ENCODE measurements at places on chromosomes 6 and 20.
A peak's percentile ranks its signal among the peaks of the same experiment; 100 is the strongest.

- H3K27me3 ChIP-seq = no peaks in the 10 kb centered on the region
- no peaks in the 10 kb centered on the region for H3K36me3 ChIP-seq
- DNase-seq = no peak
- peaks cover 3% of the 10 kb centered on the region for H3K4me1 ChIP-seq
Measured at GRCh38 chr20:6664574-6664973, 102.9 kb upstream of the BMP2 start.

DNA sequence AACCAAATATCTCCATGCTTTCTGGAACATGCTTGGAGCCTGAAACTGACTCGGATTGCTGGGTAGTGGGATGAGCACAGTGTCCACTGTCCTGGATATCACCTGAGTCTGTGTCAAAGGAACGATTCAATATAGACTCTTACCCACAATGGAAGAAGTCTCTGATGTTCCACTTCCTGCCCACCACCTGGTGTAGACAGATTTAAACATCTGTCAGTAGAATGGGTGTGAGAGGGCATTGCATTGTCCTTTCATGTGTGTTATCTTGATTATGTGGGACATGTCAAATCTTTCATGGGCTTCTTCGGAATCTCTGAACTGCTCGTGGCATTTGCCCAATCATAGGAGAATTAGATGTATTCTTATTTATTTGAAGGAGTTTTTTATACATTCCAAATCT lies 20.8 kb downstream of the ULBP3 start:
- H3K36me3 ChIP-seq = no peaks in the 10 kb centered on the region
- no peak for DNase-seq
- H3K27ac ChIP-seq = no peak overlapping the region
- H3K27me3 ChIP-seq = peaks cover 9% of the 10 kb centered on the region
- H3K4me3 ChIP-seq = no peak overlapping the region
- H3K4me1 ChIP-seq = no peaks in the 10 kb centered on the region

GRCh38 chr6:87656857-87657256 lies 45.2 kb downstream of the AKIRIN2 start:
- no peaks in the 10 kb centered on the region for H3K36me3 ChIP-seq
- peak; percentile 35 for DNase-seq
- H3K4me3 ChIP-seq = no peak overlapping the region
- H3K4me1 ChIP-seq = peaks cover 27% of the 10 kb centered on the region

DNA sequence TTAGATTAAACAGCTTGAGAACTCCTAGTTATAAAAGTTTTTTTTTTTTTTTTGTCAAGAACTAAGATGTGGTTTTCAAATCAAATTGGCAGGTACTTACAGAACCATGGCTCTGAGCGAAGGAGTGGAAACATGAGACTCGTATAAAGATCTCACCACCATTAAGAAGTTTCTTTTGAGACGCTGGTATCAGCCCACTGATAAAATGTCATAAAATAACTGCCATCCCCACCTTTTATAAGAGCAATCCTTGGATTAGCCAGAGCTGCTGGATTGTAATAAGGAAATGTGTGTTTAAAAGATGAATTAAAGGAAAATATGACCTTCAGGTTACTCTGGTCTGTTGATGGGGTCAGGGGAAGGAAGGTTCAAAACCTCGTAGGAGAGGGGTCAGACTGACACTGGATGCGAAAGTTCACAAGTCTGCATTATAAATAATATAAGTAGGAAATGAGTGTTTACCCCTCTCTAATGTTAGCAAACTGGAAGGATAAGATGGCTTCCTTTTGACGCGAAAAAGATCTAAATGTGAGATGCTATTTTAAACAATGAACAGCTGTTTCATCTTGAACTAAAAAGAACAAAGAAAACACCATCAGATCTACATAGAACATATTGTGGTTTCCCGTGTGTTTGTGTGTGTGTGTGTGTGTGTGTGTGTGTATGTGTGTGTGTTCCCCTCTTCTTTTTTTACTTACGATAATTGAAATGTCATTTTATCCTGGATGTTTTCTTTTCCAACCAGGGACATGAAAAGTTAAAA lies 386.8 kb upstream of the JAG1 start:
- no peak overlapping the region for H3K27ac ChIP-seq
- no peaks in the 10 kb centered on the region for H3K27me3 ChIP-seq
- H3K4me1 ChIP-seq = no peaks in the 10 kb centered on the region
- H3K36me3 ChIP-seq = no peaks in the 10 kb centered on the region
- no peak overlapping the region for H3K4me3 ChIP-seq

DNA sequence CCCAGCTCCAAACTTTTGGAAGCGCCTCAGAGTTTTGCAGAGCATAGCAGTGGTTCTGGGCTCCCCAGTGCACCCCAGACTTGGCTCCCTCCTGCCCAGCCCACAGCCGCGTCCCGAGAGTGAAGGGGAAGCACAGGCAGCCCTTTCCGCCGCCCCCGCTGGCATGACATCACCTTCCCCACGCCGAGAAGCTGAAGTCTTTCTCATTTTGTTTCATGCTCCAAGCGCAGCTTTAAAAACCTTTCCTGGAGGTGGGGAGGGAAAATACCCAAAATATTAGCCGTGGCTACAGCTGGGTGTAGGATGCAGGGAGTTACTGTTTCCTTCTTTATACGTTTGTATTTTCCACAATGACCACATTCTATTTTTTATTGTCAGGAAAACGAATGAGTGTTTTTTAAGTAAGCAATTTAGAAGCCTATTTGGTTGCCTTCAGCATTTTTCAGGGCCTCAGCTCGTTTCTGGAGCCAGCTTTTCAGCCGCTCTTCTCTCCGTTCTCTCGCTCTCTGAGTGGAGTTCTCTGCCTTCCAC lies 72.9 kb downstream of the SNX5 start:
- H3K27ac ChIP-seq = peak overlapping the region; percentile 79
- H3K27me3 ChIP-seq = no peaks in the 10 kb centered on the region
- H3K4me3 ChIP-seq = peak overlapping the region; percentile 29
- peaks cover 33% of the 10 kb centered on the region for H3K4me1 ChIP-seq
- no peaks in the 10 kb centered on the region for H3K36me3 ChIP-seq
- DNase-seq = no peak

DNA sequence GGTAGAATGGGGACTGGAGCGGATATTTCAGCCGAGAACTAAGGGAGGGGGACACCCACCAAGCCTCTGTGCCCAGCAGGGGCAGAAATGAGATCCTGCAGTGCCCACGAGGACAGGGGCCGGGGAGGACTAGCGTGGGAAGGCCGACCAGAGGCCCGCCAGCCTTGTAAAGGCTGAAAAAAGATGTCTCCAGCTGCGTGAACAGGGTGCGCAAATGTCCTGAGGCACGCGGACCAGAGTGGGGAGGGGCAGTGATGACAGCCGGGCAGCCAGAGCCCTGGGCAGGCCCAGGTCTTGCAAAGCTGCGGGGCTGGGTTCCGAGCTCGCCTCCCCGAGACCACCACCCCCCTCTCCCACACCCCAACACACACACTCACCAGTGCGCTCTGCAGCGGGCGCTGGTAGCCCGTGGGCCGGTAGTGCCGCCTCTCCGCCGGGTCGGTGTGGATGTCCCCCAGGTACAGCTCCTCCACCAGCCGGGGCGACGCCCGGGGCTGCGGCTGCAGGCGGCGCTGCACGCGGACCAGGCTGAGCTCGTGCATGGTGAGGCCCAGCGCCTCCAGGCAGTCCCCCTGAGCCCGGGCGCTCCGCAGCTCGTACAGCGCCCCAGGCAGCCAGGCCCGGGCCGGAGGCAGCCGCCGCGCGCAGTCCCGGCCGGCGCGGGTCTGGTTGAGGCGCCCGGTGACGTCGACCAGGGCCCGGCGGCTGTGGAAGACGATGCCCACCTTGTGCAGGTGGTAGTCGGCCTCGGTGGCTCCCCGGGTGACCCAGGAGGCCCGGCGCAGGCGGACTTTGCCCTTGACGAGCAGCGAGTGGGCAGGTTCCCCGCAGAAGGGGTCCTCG lies 48.2 kb downstream of the APCDD1L start:
- no peak overlapping the region for H3K27ac ChIP-seq
- no peaks in the 10 kb centered on the region for H3K36me3 ChIP-seq
- no peaks in the 10 kb centered on the region for H3K27me3 ChIP-seq
- DNase-seq = no peak
- peaks cover 9% of the 10 kb centered on the region for H3K4me1 ChIP-seq
- no peak overlapping the region for H3K4me3 ChIP-seq

DNA sequence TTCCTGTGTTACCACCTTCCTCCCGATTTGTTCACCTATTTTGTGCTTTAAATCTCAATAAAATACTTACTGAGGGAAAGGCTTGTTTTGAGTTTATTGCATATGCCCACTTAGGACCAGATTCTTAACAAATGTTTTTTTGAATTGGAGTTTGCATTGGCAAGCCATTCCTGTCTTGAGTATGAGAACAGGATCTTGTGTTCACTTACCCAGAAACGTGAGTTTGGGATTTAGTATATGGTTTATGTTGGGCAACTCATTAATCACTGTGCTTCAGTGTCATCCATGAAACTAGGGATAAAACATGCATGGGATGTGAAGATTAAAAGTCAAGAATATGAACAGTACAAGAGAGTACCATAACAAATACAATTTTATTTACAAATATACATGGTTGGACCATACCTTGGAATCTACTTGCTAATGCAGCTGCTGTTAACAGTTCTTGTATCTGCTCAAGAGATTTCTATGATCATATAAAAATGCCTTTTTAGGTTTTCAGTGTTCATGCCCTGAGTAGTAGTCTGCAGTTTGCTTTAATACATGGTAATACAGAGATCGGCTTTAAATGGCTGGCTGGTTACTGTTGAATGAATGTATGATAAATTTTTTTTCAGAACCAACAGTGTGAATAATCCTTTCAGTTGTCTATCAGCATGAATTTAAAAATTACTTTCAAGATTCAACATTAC lies 6.0 kb downstream of the SRSF6 start:
- H3K27me3 ChIP-seq = no peaks in the 10 kb centered on the region
- peaks cover 97% of the 10 kb centered on the region for H3K36me3 ChIP-seq
- H3K4me1 ChIP-seq = peaks cover 30% of the 10 kb centered on the region
- H3K4me3 ChIP-seq = no peak overlapping the region

DNA sequence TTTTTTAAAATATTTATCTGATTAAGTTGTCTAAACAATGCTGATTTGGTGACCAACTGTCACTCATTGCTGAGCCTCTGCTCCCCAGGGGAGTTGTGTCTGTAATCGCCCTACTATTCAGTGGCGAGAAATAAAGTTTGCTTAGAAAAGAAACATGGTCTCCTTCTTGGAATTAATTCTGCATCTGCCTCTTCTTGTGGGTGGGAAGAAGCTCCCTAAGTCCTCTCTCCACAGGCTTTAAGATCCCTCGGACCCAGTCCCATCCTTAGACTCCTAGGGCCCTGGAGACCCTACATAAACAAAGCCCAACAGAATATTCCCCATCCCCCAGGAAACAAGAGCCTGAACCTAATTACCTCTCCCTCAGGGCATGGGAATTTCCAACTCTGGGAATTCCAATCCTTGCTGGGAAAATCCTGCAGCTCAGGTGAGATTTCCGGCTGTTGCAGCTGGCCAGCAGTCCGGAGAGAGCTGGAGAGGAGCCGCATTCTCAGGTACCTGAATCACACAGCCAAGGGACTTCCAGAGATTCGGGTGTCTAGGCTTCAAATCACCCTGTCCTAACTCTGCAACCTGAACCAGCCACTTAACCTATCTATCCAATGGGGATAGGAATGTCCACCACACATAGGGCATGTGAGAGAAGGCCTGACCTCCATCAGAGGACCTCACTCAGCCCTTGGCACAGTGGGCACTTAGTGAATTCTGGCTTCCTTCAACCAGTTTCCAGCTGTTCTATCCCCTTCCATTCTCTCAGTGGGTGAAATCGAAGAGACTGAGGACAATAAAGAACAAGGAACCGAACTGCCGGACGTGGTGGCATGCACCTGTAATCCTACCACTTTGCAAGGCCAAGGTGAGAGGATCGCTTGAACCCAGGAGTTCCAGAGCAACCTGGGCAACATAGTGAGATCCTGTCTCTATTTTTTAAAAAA lies 3.1 kb downstream of the TNF start:
- DNase-seq = no peak
- no peak overlapping the region for H3K27ac ChIP-seq
- H3K4me1 ChIP-seq = peaks cover 9% of the 10 kb centered on the region
- no peaks in the 10 kb centered on the region for H3K36me3 ChIP-seq

DNA sequence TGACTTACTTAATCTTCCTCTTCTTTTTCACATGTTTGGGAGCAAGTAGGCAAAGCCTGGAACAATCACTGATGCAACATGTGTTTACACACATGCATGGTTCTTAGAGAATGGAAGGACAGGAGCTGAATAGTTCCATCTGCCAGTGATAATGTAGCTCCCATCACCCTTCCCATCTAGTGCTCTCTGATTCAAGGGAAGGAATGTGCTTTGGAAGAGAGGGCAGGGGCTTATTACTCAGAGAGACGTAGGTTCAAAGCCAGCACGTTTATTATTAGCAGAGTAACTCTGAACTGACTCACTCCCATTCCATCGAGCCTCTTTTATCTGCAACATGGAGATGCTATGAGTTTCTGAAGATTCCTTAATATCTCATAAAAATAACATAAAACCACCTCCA lies 211.9 kb downstream of the GMPR start:
- H3K4me1 ChIP-seq = peaks cover 12% of the 10 kb centered on the region
- H3K36me3 ChIP-seq = no peaks in the 10 kb centered on the region
- DNase-seq = no peak
- H3K27me3 ChIP-seq = no peaks in the 10 kb centered on the region
- H3K4me3 ChIP-seq = no peak overlapping the region

DNA sequence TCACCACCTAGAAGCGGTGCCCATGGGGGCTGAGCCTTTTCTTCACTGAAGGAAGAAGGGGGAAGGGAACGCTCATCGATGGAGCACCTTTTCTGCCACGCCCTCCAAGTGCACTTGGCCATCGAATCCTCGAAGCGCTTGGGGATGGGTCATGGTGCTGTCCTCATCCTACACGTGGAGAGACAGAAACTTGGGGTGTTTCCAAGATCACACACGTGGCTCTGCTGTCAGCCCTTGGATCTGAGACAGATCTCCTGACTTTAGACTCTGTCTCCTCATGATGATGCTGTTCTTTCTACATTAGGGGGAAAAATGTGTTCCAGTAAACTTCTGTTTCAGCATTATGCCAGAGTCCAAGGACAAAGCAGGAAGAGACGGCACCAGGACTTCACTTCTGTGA lies 78.5 kb downstream of the SYNDIG1 start:
- no peaks in the 10 kb centered on the region for H3K36me3 ChIP-seq
- no peaks in the 10 kb centered on the region for H3K27me3 ChIP-seq
- DNase-seq = no peak
- no peak overlapping the region for H3K27ac ChIP-seq
- no peak overlapping the region for H3K4me3 ChIP-seq

DNA sequence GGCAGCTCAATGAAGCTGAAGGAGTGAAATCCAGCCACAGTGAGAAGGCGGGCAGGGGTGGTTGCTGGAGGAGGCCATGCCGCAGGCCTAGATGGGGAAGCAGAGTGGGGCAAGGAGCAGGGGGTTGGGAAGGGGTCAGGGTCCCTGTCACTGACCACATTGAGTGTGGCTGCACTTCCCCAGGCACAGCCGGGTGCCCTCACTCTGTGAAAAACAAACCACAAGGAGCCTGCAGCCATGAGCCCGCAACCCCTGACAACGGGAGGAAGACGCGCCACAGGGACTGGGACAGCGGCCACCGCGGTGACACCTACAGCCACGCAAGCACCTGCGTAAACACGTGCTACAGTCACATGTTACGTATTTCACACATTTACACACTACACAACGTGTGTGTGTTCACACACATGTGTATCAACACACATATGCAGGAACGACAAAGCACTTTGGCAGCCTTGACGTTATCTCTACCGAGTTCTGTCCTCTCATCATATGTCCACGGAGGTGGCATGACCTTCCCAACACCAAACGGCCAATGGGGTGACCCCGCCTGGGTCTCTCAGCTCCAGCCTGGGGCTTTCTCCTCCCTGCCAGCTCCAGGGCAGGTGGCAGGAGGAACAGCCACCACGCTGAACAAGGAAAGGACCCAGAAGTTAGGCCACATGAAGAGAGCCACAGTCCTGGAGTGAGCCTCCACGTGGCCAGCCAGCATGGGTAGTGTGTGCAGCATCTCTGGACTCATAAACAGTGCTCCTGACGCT lies 137.6 kb upstream of the RPS6KA2 start:
- H3K4me3 ChIP-seq = no peak overlapping the region
- no peaks in the 10 kb centered on the region for H3K27me3 ChIP-seq
- no peak overlapping the region for H3K27ac ChIP-seq
- DNase-seq = no peak
- H3K4me1 ChIP-seq = no peaks in the 10 kb centered on the region

Measured in stomach (tissue), 19 donors.